Activated naive CD4-positive, alpha-beta T cell treated with anti-CD3 and anti-CD28 coated beads for 36 hours (primary cell): ENCODE measurements at places on chromosomes 13 and 19.

GRCh38 chr19:45344621-45345505 lies 4.3 kb downstream of the KLC3 start:
- DNase-seq: no peak

- no peak for DNase-seq
Observed at GRCh38 chr13:67855741-67856238, 625.7 kb upstream of the PCDH9 start.

GRCh38 chr13:39269411-39269810 lies 231.2 kb downstream of the NHLRC3 start:
- no peak for DNase-seq

GRCh38 chr19:48645620-48646000 lies 377 bp downstream of the CA11 start:
- DNase-seq: peak; percentile 19

DNA sequence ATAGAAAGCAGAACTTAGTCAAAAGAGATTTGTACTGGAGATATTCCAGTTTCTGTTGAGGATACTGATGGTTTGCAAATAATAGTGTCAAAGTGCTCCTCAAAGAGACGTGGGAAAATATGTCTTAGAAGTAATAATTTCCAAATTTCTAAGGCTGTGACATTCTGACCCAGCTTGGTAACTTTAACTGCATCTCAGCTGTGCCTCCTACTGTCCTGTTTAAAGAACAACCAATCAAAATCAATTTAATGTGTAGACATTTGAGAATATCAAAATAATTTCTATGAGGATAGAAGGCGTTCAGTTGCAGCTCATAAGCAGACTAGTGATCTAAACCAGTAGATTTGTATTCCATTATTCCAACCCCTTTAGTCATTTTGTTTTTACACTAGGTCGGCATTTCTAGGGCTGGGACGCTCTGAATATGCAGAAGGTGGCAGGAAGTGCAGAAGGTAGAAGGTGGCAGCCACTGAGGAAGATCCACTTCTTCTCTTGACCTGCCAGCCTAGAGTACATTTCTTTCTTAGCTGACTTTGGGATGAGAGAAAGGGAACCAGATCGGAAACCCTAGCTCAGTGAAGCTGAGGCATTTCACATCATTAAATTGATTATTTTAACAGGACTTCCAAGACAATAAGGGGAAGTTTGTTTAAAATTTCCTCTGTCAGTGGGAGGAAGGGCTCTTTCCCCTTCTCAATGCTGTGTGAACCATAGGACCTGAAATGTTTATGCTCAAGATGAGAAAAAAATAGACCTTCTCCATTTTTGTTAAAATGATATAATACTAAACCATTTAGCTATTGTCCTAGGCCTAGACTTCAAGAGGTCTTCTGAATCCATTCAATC lies 67.5 kb downstream of the COL4A1 start:
- no peak for DNase-seq

DNA sequence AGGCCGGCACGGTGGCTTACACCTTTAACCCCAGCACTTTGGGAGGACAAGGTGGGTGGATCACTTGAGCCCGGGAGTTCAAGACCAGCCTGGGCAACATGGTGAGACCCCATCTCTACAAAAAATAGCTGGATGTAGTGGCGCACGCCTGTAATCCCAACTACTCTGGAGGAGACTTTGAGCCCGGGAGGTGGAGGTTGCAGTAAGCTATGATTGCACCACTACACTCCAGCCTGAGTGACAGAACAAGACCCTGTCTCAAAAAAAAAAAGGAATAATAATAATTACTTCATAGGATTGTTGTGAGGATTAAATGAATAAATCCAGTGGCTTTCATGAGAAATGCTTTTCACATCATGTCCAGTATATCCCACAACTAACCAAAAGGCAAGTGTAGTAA lies 8.0 kb downstream of the IGSF23 start:
- no peak for DNase-seq

GRCh38 chr19:41302624-41303351 lies 7.2 kb upstream of the CCDC97 start:
- peak; percentile 86 for DNase-seq

DNA sequence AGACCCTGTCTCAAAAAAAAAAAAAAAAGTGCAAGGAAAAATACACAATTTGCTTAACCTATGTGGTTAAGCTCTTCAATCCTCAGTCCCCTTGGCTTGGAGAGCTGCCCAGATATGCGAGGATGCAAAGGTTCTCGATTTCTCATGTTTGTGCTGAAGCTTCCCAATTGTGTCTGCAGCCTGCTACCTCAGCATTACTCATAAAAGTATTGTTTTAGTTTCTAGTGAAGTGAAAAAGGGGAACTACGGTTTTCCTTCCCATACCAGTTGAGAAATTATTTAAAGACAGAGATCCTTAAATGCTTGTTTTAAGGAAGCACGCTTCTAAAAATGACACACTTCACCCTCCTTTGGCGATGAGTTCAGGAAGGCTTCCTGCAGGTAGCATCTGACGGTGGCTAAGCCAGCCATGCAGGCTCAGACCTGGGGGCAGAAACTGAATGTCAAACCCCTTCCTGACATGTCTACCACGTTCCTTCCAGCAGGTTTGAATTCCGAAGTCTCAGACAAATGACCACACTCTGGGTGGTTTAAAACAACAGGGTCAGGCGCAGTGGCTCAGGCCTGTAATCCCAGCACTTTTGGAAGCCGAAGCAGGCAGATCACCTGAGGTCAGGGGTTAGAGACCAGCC lies 47.9 kb downstream of the RUBCNL start:
- peak; percentile 65 for DNase-seq

GRCh38 chr13:22271903-22272302 lies 601.0 kb downstream of the FGF9 start:
- no peak for DNase-seq

DNA sequence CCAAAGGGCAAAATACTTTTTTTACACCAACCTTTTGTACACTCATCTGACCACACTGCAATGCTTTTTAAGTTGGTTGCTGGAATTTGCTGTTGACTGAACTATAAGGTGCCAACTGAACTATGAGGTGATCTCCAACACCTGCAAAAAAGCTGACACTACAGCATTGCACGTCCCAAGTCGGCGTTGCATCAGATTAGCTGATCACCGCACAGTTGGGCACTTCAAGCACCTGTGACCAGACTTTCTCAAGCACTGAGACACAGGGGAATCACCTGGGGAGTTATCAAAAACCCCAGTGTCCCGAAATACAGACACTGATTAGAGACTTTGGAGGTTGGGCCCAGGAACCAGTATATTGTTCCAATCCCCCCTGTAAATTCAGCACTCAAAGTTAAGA lies 1.1 kb downstream of the NLRP11 start:
- DNase-seq: no peak

DNA sequence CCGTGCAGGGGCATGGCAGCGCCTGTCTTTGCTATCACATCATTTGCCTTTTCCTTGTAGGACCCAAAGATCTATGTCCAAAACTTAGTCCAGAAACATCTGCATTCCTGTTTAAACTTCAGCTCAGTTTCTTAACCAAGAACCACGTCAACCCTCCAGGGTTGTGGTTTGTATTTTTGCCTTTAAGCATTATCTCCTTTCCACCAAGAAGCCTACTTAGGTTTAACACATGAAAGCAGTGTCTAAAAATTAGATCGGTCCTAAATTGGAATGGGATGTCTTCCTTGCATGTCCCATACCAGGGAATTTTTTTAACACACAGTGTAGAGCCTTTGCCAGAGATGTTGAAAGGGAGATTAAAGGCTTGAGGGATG lies 38.8 kb downstream of the DHRS12 start:
- DNase-seq: no peak

- no peak for DNase-seq
Observed at GRCh38 chr13:25771202-25771601, 280.6 kb downstream of the SHISA2 start.

- peak; percentile 25 for DNase-seq
Observed at GRCh38 chr19:6710273-6711077, 10.0 kb downstream of the C3 start.

GRCh38 chr13:92821324-92821723 lies 405.3 kb upstream of the GPC6 start:
- no peak for DNase-seq

GRCh38 chr19:19421299-19421696 lies 15.8 kb downstream of the GATAD2A start:
- DNase-seq: no peak

DNA sequence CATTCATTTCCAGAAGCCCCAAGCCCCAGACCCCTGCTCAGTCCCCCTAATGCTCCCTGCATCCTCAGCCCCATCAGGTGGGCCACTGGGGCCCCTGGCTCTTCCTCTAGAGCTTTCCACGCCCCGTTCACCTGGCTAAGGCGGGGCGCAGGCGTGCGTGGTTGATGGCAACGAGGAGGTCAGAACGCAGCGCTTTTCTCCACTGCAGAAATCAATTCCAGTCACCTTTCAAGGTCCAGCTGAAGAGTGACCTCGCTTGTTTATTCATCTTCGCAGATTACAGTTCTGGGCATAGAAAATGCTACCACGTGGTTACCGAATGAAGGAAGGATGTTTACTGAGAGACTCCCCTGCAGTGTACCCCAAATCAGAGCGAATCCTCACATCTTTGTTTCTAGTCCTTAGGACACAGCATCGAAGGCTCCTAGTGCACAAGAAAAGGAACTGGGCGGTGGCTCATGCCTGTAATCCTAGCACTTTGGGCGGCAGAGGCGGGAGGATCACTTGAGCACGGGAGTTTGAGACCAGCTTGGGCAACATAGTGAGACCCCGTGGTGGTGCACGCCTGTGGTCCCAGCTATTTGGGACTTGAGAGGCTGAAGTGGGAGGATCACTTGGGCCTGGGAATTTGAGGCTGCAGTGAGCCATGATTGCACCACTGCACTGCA lies 828 bp upstream of the PBX4 start:
- no peak for DNase-seq
